Stimulated activated naive CD4-positive, alpha-beta T cell treated with Interleukin-2 at 50 U/mL for 16 hours (primary cell): ENCODE measurements at places on chromosomes 7 and 10.

- DNase-seq = no peak
Measured at GRCh38 chr10:104300002-104300735, 31.2 kb downstream of the GSTO2 start.

DNA sequence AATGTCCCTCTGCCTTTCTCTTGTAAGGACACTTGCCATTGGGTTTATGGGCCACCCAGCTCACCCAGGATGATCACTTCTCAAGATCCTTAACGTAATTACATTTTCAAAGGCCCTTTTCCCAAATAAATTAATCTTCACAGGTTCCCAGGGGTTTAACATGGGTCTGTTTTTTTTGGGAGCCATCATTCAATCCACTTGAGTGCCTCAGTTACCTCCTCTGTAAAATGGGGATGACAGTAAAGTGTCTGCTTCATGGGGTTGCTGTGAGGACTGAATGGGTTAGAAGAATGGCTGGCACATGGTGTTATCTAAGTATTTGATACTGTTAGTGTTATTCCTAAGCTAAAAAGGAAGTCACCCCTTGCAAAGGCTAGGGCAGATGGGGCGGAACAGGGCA, 7.4 kb downstream of the C10orf105 start:
- no peak for DNase-seq

- no peak for DNase-seq
Measured at GRCh38 chr7:105096306-105096705, 82.3 kb downstream of the KMT2E start.

DNA sequence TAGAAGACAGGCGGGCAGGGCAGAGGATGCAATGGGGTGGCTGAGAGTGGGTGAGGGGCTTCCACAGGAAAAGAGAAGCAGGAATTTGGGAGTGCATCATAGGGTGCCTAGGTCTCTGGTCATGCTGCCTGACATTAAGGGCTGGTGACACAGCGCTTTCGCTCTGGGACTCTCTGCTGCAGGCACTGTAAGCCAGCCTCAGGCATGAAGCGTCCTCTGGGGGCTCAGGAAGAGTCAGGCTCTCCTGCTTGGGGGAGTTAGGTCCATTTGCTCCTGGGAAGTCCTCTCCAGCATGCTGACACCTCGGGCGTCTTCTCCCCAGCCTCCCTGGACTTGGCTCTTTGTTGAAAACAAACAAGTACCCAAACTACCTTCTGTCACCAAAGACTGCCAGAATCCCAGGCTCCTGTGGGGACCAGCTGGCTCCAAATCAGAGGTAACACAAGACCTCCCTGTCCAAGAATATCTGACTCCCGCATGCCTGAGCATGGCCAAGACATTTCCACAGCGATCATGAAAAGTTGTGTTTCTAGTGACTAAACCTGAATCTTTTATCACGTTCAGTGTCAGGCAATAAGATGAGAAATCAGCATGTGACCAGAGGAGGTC, 55.4 kb downstream of the GPR26 start:
- no peak for DNase-seq

- DNase-seq = no peak
Measured at GRCh38 chr7:2164646-2165045, 68.1 kb downstream of the MAD1L1 start.

GRCh38 chr7:11847336-11847735, 15.3 kb upstream of the THSD7A start:
- DNase-seq = no peak

DNA sequence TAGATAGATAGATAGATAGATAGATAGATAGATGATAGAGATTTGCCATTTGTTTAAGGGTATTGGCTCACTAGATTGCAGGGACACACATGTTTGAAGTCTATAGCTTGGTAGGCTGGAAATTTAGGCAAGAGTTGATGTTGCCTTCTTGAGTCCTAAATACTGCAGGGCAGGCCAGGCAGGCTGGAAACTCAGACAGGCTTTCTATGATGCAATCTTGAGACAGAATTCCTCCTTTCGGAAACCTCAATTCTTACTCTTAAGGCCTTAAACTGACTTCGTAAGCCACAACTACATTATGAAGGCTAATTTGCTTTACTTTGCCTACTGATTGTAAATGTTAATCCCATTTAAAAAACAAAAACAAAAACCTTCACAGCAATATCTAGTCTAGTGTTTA, 322.9 kb upstream of the AKR1E2 start:
- DNase-seq = no peak

- no peak for DNase-seq
Measured at GRCh38 chr10:97321032-97321803, 2.1 kb downstream of the FRAT1 start.

DNA sequence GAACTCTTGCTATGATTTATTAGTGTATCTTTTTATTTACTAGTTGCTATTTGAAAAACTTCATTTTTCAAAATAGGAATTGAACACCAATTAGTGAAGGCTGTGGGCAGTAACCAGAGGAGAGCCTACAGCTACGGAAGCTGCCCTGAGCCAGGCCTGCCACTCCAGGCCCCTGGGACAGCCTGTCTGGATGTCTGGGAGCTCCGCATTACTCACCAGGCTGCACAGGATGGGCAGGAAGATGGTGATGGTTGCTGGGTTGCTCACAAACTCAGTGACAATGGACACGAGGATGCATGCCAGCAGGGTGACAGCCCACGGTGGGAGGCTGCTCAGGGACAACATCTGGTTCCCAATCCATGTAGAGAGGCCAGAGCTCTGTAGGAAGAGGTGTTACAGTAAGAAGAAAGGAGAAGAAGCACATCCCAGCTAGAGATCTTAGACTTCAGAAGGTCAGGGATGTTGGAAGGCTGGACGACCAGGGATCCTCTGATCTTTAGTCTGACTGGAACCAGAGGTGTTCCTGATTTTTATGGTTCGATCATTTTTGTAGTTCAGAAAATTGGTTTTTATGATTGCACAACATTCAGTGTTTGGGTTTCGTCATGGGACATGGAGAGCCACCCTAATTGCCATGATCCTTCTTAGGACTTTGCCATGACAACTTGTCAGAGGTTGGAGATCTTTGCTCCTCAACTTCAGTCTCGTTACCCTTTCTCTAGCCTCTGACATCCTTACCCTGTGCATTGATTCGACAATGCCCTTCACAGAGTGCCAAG, 23.2 kb downstream of the STMP1 start:
- no peak for DNase-seq

DNA sequence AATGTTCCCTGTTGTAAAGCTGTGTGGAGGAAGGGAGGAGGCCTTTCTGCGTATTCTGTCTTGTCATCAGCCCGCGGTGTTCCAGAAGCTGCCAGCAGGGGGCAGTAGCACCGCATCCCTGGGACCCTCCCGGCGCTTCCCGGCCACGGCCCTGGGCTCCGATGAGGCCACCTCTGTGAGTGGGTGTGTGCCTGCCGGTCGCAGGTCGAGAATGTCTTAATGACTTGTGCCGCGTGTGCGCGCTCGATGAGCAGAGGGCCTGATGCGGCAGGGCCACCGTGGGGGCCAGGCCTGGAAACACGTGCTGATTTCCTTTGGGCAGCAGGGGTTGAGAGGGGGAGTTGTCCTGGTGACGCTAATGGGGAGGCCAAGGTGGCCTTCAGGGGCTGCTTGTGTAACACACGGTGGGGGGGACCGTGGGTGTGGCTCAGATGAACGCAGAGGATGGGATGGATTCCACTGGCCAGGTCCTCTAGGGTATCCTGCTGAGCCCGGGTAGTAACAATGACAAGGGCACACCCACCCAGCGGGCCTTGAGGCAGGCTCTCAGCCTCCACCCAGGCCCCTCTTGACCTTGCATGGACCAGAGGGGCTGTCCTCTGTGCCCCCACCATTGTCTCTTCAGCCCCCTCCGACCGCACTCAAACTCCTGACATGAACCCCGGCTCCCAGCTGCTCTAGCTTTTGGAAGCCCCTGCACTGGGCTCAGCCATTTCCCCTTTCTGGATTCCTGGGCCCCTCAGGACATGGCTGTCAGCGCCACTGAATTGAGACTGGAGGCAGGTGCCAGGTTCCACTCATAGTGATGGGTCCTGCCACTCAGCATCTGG, 135.9 kb upstream of the PODXL start:
- DNase-seq = peak; percentile 13

DNA sequence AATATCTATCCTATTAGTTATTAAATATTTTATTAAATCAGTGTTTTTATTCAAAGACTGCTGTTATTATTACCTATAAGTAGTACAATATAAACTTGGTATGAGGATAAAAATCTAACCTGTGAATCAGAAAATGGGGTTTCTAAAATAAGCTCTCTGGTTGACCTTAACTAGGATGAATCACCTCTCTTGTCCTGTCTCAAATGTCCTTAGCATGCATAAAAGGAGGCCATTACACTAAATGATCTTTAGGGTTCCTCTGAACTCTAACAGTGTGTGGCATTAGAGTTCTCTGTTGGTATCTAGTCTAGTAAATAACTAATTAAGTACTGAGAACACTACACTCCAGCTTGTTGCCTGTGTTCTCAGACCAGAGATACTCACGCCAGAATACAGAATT, 143.1 kb upstream of the LRRTM3 start:
- no peak for DNase-seq

- DNase-seq = no peak
Measured at GRCh38 chr7:155974186-155974897, 162.1 kb upstream of the SHH start.

DNA sequence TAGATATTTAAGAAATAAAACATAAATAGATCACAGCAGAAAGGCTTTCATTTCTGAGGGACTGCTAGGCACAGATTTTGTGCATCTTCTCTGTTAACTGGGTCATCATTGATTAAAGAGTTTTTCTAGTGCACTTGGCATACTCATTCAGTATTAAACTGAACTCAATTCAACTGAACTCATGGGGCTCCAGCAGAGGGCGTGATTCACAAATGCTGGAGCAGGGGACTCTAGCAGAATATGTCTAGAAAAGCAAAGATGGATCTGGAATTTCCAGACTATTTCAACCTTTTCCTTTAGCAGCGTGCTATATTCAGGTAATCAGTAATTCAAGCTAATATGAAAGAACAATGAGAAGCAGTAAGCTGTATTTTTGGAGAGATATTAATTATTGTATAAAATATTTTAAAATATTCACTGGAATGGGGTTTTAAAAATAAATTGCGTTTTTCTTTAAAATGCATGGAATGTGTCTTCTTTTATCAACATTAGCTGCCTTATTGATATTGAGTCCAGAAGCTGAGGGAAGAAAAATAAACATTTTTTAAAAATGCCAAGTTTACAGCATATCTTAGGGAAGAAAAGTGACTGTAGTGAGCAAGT, 296.8 kb upstream of the CACNA2D1 start:
- DNase-seq = no peak

DNA sequence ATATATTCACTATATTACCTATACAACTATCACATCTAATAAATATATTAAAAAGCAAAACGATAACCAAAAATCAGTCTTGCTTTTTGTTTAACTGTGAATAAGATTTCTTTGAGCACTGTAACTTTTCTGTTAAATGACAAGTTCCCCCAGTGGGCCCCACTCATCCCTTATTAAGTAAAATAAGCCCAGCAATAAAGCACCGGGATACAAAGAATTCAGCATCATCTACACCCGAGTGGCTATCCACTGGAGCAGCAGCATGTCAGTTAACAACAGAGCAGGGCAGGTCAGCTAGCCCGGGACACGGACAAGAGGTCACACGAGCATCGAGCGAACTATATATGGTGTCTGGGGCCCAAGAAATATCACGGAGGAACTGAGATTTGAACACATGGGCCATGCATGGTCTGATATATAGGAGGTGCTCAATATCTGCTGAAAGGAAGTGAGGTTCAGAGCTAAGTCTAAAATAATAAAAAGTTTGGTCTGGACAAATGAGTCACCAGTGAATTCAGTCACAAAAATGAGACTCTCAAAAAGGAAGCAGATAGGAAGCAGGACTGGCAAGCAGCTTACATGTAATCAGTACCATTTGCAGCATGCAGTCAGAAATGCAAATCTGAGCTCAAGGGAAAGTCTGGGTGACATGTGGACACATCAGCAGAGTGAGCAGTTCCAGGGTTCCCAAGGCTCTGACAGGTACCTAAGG, 4.1 kb downstream of the ERCC6 start:
- DNase-seq = no peak

- no peak for DNase-seq
Measured at GRCh38 chr10:60958892-60959601, 15.1 kb upstream of the RHOBTB1 start.

GRCh38 chr7:29641651-29642050, 78.0 kb downstream of the PRR15 start:
- no peak for DNase-seq

- no peak for DNase-seq
Measured at GRCh38 chr10:121302541-121303180, 295.6 kb downstream of the FGFR2 start.
